Stimulated activated CD4-positive, alpha-beta T cell treated with anti-CD3 and anti-CD28 coated beads, Interleukin-12 subunit alpha, Interleukin-12 subunit beta, amount 100 ng/mL, for 4 hours (primary cell): ENCODE measurements at places on chromosomes 7 and 10.
A peak's percentile ranks its signal among the peaks of the same experiment; 100 is the strongest.

- no peak for DNase-seq
Measured at GRCh38 chr7:6652446-6653011, 15.4 kb downstream of the ZNF316 start.

GRCh38 chr10:3961082-3961481 lies 176.1 kb upstream of the KLF6 start:
- DNase-seq = no peak

DNA sequence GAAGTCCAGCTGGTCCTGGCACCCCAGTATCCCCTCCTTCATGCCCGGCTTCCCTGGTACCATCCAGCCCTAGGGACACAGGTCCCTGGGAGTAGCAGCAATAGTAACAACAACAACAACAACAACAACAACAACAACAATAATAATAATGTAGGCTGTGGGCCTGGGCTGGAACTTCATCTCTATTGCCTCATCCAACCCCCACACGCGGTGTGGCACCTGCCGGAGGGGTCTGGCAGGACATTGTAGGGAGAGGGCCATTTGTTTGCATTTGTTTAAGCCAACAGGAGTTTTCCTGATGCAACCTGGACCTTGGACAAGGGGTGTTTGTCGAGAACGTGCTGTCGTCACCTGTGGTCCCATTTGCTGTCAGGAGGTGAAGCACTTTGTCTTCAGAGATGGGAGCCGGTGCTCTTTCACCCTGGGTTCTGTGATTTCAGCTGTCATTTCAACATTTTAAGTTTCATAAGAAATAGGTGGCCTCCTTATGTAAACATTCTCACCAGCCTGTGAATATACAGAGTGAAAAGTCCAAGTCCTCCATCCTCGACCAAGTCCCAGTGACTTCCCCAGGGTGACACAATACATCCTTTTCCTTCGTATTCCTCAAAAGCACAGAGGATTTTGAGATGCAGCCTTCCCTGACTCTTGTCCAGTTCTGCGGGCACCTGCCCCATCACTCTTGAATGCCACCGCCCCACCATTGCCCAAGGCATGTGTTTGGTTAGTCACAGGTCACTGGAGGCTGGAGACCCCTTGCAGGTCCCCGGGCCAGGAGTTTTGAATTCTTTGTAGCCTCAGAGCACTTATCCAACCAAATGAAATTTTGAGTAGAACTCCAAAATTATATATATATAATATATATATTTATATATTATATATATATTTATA lies 9.2 kb downstream of the LHPP start:
- no peak for DNase-seq

DNA sequence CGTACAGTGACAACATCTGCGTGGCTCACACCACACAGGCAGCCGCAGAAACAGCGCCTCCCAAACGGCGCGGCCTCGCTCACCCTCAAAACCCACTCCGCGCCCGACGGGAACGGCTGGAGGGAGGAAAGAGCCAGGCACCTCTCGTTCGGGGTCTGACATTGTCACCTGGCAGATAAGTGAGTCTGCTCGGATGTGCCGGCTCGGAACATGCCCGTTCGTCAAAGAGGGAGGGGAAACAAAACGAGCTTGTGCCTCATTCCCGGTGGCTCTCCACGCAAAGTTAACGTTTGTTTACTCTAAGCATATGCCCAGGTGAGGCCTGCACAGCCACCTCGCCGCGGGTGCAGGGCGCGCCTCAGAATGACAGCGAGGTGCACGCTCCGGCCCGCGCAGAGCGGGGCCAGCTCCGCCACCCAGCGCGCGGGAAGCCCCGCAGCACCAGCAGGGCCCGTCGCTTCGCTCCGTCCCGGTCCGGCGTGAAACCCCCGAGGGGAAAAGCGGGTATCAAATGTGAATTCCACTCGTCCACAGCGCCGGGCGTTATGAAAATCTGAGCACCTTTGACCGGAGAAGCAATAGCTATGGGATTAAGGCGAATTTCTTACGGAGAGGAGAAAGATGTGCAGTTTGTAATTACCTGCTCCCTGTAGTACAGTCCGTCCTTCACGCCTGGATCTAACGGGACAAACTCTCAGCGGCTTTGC lies 13.1 kb downstream of the CNPY1 start:
- DNase-seq = peak; percentile 6

DNA sequence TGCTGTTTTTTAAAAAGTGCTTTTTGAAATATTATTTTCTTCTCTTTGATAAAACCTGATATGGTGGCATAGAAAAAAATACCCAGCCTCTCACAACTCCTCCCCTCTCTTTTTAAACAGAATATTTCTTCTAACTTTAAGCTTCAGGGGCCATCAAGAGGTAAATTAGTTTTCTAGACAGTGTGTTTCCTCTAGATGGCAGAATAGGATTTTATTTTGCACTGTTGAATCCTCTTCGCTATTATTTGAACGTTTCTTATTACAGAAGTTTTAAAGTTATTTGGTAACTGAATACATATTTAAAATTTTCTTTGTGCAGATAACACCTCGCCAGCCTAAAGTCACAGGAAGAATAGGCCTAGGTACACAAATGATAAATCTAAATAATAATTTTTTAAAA lies 30.3 kb downstream of the ARL5B start:
- DNase-seq = no peak

DNA sequence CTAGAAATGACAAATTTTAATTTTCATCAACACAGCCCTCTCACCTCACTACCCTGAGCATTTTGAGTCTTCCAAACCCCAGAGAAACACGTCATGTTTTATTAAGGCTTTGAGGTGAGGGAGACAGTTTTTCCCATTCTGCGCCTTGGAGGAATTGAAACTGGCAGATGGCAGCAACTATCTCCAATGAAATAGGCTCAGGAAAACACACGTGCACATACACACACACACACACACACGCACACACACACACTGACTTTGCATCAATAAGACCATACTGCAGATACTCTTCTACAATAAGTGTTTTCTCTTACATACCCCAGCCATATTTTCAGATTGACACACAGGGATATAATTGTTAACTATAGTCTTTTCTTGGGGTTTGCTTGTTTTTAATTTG lies 3.2 kb upstream of the SFTPA2 start:
- DNase-seq = no peak

DNA sequence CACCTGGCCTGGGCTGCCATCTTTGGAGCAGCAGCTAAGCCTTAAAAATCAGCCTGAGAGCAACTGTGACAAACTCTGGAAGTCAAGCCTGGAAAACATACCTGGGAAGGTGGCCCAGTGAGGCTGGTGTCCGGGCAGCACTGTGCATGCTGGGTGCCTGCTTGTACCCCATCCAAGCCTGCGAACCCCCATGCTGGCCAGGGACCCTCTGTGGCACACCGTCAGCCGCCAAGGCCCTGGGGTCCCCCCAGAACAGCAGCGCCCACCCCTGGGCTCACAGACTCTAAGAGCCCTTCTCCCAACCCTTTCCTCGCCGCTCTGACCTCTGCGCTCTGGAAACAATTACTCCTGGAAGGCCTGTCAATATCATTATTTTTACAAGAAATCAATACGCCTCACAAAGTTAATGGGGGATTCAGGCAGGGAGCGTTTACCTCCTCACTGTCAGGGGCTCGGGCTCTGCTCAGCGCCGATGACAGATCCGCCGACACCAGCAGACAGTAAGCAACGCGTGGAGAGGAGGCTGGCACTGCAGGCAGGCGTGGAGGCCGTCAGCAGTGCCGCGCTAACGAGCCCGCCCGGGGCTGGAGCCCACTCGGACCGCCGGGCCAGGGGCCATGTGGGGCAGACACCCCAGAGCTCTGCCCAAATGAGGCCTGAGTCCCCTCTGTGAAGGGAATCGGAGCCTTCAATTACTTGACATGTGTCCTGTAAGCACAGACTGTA lies 54.4 kb downstream of the EBF3 start:
- no peak for DNase-seq

DNA sequence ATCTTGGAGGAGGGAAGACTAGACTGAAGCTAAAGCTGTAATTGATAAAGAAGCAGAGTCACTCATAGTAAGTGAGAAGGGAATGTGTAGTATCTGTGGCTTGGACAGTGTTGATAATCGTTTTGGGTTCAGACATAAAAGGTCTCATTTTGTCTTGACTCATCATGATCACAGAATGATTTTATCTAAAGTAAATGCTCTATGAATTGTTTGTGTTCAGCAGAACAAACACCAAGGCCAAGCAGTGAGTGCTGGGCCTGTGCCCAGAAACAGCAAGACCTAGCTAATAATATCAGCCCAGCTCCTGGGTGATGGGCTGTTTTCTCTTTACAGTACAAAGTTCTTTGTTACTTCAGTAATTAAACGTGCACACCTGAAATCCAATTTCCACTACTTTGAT lies 26.7 kb upstream of the CD36 start:
- no peak for DNase-seq

- no peak for DNase-seq
Measured at GRCh38 chr10:44850356-44850934, 60.7 kb upstream of the TMEM72 start.

- DNase-seq = no peak
Measured at GRCh38 chr10:110006358-110007160, 1.2 kb upstream of the ADD3 start.

GRCh38 chr10:49180444-49180860 lies 7.7 kb downstream of the TMEM273 start:
- DNase-seq = no peak

DNA sequence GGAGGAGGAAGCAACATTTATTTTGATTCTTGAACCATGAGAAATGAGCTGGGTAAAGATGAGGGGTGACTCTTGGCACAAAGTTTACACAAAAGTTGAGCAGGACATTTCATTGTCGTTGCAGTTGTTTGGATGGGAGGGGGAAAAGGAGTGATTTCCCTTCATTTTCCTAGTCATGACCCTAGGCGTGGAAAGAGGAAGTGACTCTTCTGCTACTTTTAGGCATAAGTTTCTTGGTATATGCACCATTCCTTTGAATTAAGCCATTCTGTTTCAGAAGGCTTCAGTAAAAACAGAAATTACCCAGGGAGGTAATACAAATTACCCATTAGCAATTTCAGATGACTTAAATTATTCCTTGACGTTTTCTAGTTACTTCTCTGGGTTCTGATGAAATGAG lies 113.9 kb upstream of the FAM171A1 start:
- no peak for DNase-seq

DNA sequence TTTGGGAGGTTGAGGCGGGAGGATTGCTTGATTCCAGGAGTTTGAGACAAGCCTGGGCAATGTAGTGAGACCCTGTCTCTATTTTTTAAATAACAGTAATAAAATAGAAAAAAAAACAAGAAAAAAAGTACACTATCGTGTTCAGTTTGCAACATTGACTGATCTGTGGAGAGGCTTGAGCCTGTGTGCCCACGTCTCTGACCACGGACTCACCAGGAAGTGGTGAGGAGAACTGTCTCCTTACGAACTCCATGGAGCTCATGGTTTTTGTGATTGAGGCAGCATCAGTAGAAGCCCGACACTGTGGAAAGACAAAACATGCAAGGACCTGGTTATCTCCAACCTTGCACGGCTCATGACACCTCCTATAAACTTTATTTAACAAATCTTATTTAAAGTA lies 23.9 kb upstream of the DNAJB6 start:
- DNase-seq = no peak

DNA sequence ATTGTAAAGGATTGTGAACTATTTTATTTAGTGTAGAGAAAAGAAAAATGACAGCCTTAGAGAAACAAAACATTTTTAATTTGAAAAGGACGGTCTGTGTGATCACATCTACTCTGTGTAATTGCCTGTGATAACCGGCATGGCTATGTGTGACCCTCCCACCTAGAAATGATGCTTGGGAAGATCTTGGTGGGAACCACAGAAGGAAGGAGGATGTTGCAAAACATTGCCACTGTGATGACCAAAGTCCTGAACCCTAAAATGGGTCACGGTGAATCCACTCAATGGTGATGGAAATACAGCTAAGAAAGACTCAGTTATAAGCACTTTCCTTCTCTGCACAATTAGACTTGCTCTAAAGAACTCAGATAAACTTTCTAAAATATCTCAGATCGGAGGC lies 221.3 kb upstream of the FRMD4A start:
- no peak for DNase-seq

- DNase-seq = no peak
Measured at GRCh38 chr7:2641406-2642393, 9.9 kb downstream of the TTYH3 start.

GRCh38 chr10:96890172-96890513 lies 58.0 kb downstream of the LCOR start:
- no peak for DNase-seq

DNA sequence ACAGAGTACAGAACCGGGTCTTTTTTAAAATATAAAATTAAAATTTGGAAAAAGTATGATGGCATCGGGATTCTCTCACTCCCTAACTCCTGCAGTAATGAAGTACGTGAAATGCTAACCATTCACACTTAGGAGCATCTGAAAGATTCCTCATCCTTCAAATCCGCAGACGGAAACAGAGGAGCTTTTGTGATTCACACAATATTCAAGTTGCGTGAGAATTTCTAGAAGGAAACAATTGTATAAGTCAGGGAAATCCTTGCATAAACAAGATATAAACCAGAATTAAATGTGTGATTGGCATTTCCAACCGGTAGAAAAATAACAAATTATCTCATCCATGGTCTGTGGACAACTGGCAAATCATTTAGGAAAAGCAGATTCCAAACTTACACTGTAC lies 103.2 kb upstream of the ADAM12 start:
- DNase-seq = no peak

- DNase-seq = no peak
Measured at GRCh38 chr7:101779267-101779666, 38.2 kb upstream of the CUX1 start.

GRCh38 chr7:54988516-54988915 lies 30.3 kb upstream of the EGFR start:
- DNase-seq = no peak

DNA sequence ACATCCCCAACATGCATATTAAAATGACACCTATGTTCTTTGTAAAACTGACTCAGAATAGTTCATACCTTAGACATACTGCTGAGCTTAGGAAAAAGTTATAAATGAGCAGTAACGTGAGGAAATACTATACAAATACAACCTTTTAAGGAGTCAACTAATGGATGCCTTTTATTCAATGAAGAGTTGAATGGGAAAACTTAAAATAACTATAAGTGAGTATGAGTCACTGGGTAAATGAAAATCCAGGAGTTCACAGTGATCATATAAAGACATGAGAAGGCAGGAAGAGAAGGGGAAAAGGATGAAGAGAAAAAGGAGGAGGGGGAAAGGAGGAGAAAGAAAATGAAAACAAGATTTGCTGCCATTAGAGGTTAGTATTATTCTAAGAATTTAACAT lies 157.8 kb upstream of the PCDH15 start:
- no peak for DNase-seq

GRCh38 chr7:9125246-9125645 lies 691.8 kb downstream of the NXPH1 start:
- no peak for DNase-seq

- DNase-seq = no peak
Measured at GRCh38 chr7:43872406-43873110, 3.2 kb upstream of the MRPS24 start.

- DNase-seq = no peak
Measured at GRCh38 chr7:42621543-42622219, 290.2 kb downstream of the C7orf25 start.

GRCh38 chr10:4768416-4768815 lies 57.6 kb upstream of the AKR1E2 start:
- no peak for DNase-seq

DNA sequence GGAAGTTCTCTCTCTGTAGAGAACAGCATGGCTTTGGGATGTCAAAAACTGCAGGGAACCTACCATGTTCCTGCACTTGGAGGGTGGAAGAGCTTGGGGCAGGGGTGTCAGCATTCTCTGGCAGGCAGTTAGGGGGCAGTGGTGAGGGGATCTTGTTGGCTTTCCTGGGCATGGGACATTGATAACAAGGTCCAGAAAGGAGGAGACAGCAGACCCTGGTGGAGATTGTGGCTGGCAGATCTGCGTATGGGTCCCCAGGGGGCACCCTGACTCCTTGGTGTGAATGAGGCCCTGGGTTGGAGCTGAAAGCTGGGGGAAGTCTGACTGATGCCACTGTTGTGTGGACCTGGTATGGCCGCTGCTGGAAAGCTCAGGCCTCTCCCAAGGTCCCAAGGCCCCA lies 22.9 kb upstream of the CAMK2B start:
- no peak for DNase-seq
